ENCODE measurements at places on chromosomes 11 and 22.

GRCh38 chr11:44559207-44559939, 6.1 kb upstream of the CD82 start:
- no peak for DNase-seq

DNA sequence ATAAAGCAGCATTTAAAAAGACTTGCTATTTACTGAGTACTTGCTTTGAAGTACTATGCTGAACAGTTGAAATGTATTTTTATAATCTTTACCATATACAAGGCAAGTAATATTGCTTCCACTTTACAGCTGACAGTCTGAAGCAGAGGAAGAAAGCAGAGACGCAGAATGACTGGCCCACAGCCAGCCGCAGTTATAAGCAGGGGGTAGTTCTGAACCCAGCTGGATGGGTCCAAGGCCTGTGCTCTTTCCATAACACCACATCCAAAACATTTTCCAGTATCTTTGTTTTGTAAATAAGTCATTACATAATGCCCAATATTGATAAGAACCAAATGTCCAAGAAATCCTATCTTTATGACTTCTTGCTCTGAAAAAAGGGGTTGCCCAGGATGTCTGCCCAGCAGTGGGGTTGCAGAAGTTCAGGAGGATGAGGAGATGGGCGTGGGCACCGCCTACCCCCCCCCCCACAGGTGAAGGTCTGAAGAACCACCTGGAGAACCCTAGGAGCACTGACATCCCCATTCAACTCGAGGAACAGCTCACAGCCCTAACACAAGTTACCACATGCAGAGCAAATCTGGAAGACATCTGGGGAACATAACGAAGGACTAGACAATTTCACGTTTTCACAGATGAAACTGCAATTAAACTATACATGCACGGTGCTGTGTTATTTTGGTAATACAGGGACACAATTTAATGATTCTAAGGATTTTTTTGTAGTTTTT, 24.2 kb upstream of the YPEL1 start:
- DNase-seq, result no peak

DNA sequence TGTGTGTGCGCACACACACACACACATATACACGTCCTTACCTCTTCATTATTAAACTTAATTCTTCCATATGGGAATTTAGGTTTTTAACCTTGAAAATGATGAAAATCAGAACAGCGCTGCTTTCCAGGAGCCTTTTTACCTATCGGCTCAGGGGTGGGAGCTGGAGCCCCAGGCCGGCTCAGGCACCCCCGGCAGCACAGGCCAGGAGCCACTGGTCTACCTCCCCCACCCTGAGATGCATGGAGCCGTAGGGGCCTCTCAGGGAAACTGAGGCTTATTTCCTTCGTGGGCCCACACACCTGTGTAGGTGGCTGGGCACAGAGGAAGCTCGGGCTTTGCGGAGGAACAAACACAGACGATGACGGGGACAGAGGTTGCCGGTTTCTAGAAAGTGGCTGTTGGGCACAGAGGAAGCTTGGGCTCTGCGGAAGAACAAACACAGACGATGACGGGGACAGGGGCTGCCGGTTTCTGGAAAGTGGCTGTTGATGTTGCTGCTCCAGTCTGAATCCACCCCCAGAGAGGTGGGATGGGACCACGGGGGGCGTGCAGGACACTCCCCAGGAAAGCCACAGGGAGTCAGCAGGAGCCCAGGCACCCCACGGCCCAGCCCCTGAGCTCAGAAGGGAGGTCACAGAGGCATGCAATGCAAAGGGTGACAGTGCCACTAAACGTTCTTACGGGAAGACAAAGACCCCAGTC, 149.4 kb downstream of the BRD1 start:
- no peak for DNase-seq

DNA sequence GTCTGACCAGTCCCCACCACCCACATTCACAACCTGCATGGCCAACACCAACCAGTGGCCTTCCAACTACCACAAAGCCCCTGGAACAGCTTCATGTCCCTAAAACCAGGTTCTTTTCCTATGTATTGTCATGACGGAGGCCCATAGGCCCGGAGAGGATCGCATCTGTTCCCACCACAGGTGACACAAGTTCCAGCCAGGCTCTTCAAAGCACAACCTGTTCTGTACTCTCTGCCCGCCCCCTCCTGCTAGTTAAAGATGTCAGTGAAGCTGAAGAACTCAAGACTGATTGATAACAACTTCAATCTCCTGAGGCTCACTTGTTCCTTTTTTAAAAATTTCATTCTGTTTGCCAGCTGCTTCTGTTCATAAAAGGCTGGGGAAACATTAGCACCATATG, 121.1 kb upstream of the GUCY1A2 start:
- DNase-seq, result no peak

DNA sequence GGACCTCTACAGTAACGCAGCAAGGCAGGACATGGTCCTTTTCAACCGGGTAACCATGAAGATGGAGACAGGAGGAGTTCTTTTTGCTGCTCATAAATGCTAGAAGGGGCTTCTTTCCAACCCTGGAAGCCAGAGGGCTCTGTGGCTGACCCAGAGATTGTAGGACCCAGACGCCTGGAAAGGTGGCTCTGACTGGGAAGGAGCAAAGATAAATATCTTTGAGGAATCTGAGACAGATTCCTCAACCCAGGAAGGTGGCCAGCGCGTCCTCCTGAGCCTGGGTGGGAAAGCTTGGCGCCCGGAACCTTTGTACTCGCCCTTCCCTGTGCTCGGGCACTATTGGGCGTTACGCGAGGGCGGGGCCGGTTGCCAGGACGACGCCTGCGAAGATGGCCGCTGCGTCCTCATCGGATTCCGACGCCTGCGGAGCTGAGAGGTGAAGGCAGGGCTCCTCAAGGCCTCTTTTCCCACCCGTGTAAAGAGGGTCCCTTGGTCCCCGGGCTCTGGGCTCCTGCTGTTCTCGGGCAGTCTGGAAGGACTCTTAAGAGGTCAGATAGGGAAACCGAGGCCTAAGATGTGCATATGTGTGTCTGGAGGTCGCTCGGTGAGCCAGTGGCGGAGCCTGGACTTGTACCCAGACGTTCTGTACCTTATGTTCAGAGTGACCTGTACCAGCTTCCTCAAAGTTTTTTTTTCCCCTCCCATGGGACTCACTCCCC, at the start of gene BBS1:
Gene BBS1 (plus strand): TSS at position 365 of the 719 bp plus-strand sequence. CDS start 25 bp downstream, at position 390.
- DNase-seq, result no peak
